Activated CD4-positive, alpha-beta T cell treated with anti-CD3 and anti-CD28 coated beads, Interleukin-10, Interleukin-2, amounts not matched to agents 100 ng/mL and 50 ng/mL, durations not matched to agents 16 hours and 8 hours (primary cell): ENCODE measurements at places on chromosomes 12 and 14.

DNA sequence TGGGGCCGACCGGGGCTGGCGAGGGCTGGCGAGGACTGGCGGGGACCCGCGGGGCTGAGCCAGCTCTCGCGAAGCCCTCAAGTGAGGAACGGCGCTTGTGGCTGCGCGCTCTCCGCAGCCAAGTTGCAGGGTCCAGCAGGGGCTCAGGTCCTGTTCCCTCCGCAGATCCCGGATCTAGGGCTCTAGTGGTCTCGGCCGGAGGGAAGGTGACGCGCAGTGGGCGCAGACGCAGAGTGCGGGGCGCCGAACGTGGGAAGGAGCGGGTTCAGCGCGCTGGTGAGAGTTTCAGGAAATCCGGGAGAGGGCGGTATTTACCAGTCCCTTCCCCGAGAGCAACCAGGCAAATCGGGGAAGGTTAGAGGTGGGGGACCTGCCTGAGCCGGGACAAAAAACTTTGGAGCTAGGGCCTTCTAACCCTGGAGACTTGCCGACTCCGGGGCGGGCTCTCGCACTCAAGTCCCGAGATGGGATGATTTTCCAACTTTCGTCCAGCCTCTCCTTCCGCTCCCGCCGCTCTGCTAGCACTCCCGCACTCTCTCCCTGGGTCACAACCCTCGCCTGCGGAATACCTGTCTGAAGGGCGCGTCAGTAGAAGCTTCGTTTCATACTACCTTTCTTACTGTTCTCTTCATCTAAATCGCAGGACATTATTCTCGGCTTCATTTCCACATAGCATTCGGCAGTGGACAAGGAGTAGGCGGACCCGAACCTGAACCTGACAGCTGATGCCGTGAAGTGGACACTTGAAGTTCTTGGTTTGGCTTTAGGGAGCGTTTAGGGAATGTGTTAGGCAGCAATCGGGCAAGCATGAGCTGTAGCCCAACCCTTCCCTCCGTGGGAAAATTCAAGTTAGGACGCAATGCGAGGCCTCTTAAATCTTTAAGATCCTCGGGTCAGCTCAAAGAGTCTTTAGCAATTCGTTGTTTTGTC, 13.6 kb upstream of the PAX9 start:
- no peak for DNase-seq

GRCh38 chr14:84181072-84181471, 1348.9 kb upstream of the FLRT2 start:
- no peak for DNase-seq

GRCh38 chr14:99475179-99475578, 5.5 kb downstream of the SETD3 start:
- no peak for DNase-seq

DNA sequence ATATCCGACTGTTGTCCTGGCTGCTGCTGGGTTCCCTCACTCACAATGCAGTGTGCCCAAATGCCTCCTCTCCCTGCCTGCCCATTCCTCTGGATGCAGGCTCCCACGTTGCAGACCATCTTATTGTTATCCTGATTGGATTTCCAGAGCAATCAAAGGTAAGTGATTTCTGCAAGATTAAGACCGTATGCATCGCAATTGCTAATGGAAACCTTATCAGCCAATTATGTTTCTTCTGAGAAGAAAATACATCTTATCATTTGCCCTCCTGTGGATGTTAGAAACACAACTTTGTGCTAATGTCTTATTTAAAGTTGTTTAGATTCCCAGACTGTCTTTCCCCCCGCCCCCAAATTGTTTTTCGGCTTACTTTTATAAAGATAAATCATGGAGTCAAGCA, 98.1 kb downstream of the PRIMA1 start:
- no peak for DNase-seq

- no peak for DNase-seq
These were observed 148.8 kb upstream of the GARIN6 start for GRCh38 chr12:99498756-99499155.

GRCh38 chr12:65878540-65878939, 54.3 kb downstream of the HMGA2 start:
- DNase-seq = no peak

GRCh38 chr14:69204753-69205152, 13.5 kb downstream of the EXD2 start:
- no peak for DNase-seq

DNA sequence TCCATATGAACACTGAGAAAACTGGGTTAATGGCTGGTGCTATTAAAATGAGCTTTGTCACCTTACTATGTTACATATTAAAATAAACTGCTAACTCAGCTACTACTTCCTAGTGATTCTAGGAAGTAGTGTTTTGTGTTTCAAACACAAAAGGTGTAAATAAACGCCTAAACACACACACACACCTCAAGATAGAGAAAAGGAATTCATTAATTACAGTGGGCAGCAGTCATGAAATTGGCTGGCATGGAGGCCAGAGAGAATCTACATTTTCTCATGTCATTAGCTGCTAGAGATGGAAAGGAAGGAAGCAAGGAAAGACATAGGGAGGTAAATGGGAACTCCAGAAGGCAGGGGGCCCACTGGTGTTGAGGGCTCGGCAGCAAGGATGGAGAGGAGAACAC, 787 bp upstream of the PRMT5 start:
- DNase-seq = no peak

- no peak for DNase-seq
These were observed 97.1 kb upstream of the PRICKLE1 start for GRCh38 chr12:42686514-42687172.

DNA sequence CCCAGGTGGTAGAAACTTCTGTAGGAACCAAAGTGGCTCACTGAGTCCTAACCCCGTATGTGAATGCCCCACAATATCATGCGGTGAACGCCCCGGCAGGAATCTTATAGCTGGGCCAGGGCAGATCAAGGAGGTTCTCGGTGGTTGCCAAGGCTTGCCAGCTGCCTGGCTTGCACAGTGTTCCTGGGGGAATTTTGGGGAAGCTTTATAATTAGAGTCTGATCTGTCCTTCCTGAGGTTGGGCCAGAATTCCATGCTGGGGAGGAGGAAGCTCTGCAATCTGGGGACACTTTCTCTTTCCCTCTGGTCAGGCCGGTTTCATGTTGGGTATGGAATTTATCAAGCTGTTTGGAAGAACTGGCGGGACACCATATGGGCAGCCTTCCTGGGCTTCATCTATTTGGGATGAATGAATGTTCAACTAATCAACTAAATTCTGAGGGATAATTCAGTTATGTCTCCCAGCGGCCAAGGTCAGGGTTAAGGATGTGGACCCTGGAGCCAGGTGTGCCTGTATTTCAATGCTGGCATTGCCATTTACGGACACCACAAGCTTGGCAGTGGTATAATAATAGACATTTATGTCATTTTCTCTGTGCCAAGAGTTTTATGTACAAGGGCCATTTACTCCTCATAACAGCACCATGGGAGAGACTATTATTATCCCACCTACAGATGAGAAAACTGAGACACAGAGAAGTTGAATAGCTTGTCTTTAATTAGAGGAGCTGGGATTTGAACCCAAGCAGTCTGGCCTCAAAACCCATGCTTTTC, 54.3 kb downstream of the SVOP start:
- DNase-seq = no peak

DNA sequence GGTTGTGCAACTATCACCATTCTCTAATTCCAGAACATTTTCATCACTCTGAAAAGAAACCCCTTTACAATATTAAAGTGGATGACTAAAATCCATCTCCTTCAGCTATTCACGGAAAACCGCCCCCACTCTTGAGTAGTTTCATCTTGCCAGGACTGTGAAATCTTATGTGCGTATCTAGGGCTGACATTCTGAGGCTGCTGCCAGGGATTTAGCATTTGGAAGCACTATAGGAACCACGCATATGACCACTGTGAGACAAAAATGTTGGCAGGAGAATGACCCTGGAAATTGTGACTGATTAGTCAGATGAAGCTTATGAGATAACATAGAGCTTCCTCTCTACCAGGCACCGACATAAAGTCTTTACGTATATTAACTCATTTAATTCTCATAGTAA, 305.2 kb upstream of the PDE3A start:
- DNase-seq = no peak

GRCh38 chr12:7571257-7571656, 67.7 kb upstream of the CD163 start:
- DNase-seq = no peak

GRCh38 chr14:60253649-60254048, 4.6 kb downstream of the PPM1A start:
- DNase-seq = no peak

DNA sequence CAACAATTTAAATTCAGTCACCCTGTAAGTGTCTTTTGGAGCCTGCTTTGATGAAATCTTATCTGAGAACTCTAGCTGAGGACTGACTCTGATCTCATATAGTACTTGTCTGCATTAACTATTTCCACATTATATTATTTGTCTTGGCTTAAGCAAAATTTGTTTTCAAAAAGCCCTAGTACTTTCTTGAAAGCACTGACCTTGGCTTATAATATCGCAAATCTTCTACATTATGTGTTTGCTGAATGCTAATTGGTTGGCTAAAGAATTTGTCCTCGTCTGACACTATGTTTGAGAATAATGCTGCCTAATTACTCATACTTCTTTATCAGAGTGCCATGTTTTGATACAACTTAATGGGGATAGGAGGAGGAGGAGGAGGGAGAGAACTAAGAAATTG, 46.9 kb upstream of the FLRT2 start:
- DNase-seq = no peak

- DNase-seq = peak; percentile 30
These were observed 57.5 kb downstream of the PLEKHA5 start for GRCh38 chr12:19186722-19187661.

GRCh38 chr14:39229222-39229543, 4.5 kb upstream of the MIA2 start:
- peak; percentile 97 for DNase-seq

DNA sequence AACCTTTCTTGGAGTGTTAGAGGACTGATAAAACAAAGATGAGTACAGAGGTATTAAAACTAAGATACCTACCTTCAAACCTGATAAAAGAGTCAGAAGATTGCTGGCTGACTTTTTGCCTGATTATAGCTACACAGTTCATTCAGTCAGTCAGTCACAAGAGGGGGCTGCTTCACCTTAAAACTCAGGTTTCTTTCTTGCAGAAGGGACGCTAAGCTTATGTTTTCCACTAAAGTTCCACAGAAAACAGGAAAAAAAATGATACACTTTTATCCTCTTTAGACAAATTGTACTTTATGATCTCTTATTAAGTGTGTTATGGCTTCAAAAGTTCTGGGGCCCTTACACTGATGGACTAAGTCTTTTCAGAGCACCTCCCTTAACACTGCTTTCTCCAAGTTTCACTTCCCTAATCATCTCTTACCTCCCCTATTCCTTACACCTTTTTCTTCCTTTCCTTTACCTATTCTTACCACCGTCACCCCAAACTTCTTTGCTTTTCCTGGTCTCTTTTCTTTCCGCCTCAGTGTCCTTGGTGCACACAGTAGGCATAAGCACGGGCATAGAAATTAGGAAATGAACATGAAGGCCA, 448.7 kb upstream of the OR4E1 start:
- DNase-seq = no peak

DNA sequence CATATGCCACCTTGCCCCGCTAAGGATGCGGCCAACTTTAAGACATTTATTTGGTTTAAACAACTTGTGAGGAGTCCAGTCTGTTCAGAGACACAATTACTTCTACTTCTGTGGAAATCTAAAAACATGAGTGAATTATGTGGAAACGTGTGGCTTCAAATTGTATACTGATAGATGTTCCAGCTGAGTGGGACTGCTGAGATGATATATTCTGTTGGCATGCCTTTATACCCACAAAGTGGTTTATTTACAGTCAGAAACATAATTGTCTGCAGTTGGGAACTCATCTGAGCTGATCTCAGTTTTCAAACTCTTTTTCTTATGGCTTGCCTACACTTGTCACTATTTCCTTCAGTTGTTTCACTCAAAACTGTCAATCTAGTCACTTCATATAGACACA, 67.8 kb downstream of the FLRT2 start:
- no peak for DNase-seq

GRCh38 chr14:60650373-60650961, 1.2 kb upstream of the SIX1 start:
- DNase-seq = no peak

DNA sequence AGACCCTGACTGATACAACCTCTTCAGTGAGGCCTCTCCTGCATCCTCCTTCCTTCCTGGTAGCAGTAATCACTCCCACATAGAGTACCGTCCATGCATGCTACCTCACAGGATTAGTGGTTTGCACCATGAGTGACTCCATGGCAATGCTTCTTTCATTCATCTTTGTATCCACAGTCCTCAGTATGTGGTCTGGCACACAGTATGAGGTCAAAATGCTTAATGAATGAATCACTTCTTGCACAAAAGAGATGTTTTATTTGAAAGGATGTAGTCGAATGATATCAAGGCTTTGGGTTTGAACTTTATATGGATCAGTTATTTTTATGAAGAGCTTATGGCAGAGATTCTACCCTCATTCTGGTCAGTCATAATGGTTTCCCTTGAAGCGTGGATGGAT, 42.2 kb downstream of the KCNA5 start:
- DNase-seq = no peak

DNA sequence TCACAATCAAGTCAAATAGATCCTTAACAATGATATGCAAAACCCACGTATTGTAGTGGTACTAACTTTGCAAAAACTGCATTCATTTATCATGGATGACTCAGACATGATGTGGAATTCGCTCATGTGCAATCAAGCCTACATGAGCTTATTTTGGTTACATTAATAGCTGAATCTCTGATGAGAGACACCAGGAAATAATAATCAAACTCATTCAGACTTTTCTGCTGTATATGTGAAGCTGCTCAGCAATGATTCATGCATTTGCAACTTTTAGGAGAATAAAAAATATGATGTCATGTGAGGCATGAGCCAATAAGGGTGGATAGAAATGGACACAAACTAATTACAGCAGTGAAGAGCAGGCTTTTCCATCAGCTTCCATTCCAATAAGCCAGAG, 1075.8 kb upstream of the TMEM132C start:
- no peak for DNase-seq

DNA sequence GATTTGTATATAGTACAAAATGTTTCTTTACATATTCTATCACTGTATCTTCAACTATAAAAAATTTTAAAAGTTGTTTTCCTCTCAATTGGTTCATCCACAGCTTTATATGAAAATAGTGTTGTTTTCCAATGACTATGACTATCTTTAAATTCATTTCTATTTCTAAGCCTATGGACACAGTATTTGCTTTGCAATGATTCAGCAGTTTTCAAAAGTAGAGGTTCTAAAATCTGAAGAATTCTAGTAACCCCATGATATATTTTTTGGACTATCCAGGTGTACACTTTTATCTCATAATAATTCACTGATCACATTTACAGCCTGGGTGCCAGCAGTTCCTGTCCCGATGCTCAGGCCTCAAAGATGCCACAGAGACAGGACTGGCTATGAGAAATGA, 118.4 kb upstream of the PTPRR start:
- DNase-seq = no peak

DNA sequence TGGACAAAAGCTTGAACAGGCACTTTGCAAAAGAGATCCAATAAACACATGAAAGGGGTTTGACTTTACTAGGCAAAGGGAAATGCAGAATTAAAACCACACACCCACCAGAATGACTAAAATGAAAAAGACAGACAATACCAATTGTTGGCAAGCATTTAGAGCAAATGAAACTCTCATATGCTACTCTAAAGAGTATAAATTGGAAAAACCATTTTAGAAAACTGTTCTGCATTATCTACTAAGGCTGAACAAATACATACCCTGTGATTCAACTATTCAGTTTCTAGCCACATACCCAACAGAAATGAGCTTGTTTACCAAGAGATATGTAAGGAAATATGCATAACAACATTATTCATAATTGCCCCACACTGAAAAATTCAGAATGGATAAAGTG, 8.5 kb upstream of the IL22 start:
- peak; percentile 74 for DNase-seq

GRCh38 chr12:83153177-83153576, 466.5 kb downstream of the TMTC2 start:
- peak; percentile 20 for DNase-seq

- DNase-seq = no peak
These were observed 144.6 kb downstream of the SUDS3 start for GRCh38 chr12:118521036-118521370.
